T-helper 2 cell (primary cell): ENCODE measurements at places on chromosomes 12 and 14.

GRCh38 chr12:111981987-111982386, 31.0 kb downstream of the TMEM116 start:
- DNase-seq = no peak

GRCh38 chr14:69955855-69956845, 76.9 kb downstream of the SMOC1 start:
- no peak for DNase-seq

- DNase-seq = no peak
These were observed 1.4 kb upstream of the ARID2 start for GRCh38 chr12:45727980-45728629.

GRCh38 chr12:11875414-11875935, 195.3 kb upstream of the BCL2L14 start:
- DNase-seq = no peak

DNA sequence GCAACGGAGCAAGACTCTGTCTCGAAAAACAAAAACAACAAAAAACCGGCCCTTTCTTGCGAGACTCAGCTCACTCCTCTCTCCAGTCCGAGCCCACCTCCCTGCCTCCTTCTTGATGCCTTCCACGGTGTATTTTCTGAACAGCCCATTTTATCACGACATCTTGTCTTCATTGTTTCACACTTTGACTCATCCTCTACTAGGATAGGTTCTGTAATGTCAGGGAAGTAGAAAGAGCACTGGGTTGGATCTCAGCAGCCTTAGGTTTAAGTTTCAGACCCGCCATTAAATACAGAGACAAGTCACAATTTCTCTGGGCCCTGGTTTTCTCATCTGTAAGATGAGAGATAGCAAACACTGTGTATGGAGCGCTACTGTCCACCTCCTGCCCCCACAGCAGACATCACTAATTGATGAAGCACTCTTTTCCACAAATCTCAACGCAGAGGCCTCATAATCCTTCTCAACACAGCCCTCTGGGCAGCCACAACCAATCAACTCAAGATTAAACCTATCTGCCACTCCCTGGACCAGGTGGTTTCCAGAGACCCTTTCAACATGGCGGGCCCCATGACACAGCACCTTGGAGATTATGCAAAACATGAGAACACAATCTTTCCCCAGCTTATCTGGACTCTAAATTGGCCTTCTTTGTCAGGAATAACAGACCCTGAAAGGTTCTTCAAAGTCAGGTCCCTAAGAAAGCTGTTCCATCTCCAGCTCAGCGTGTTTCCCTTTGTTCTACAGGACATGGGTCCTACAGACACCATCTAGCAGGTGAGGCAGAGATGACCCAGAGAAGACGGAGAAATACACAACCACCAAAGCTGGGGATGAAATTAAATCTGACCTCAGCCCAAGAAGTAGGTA, 35.6 kb downstream of the CCDC88C start:
- no peak for DNase-seq

GRCh38 chr14:69980457-69981425, 101.5 kb downstream of the SMOC1 start:
- DNase-seq = no peak

GRCh38 chr12:124369827-124370378, 75.0 kb downstream of the RFLNA start:
- DNase-seq = no peak
